HEK293T (cell line): ENCODE measurements at places on chromosomes 11 and 22.

GRCh38 chr11:12831471-12832202, 157.4 kb downstream of the TEAD1 start:
- DNase-seq: no peak

DNA sequence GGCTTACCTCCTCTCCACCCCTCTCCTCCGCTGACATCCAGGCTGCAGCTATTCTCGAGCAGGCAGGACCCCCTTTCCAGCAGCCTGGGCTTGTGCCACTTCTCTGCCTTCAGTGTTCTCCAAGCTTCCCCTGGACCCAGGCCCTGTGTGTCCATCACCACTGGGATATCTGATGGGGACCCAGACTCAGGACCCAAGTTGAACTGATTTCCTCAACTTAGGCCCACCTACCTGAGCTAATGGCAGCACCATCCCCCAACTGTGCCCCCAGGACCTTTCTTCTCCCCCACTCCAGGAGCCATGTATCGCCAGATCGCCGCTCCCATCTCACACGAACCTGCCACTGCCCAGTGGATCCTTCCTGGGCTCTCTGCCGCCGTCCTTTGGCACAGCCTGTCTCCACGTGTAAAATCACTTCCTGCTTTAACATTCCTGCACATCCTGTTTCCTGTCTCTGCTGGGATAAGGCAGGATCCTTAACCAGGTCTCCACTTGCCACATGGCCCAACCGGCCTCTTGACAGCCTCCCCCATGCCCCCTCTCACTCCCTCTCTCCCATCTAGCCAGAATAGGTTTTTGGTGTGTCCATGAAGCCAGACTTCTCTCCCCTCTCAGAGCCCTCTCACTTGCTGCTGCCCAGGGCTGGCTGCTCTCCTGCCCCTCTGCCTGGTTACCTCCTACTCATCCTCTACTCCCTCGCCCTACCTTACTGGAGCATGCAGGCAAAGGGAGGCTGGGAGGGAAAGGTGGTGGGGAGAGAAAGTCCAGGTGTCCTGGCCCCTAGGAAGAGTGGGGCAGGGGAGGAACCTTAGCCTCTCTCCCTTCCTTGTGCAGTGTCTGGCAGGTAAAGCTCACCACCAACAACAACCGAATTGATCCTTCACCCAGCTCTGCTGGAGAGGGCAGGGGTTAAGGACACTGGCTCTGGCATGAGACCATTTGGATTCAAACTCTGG, 9.4 kb downstream of the SPATA19 start:
- DNase-seq: no peak

DNA sequence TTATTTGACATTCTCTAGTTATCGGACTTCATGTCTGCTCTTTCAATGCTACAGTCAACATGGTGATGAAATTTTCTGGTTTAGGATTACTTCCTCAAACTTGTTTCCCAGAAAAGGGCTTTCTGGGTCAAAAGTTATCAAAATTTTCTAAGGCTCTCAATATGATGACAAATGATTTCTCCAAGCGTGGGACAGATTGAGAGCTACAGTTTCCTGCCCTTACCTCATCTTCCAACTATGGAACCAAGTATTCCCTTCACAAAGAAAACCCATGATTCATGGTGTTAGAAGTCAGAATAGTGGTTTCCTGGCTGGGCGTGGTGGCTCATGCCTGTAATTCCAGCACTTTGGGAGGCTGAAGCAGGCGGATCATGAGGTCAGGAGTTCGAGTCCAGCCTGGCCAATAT, 17.8 kb downstream of the MYO18B start:
- DNase-seq: no peak

- DNase-seq: no peak
Measured at GRCh38 chr11:31786996-31787685, 24.0 kb downstream of the PAX6 start.

DNA sequence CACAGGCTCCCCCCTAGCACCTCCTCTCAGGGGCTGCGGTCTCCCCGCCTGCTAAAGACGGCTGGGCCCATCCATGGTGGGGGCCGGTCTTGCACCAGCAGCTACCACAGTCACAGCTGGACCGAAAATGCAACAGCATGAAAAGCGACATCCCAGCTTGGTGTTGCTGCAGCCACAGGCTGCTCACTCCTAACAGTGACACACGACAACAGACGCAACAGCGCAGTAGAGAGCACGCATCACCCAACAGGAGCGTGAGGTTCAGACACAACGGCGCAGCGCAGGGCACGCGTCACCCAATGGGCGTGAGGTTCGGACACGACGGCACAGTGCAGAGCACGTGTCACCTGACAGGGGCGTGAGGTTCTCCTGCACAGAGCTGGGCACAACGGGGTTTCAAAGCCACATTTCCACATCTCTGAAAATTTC, 24.1 kb downstream of the TOLLIP start:
- no peak for DNase-seq

DNA sequence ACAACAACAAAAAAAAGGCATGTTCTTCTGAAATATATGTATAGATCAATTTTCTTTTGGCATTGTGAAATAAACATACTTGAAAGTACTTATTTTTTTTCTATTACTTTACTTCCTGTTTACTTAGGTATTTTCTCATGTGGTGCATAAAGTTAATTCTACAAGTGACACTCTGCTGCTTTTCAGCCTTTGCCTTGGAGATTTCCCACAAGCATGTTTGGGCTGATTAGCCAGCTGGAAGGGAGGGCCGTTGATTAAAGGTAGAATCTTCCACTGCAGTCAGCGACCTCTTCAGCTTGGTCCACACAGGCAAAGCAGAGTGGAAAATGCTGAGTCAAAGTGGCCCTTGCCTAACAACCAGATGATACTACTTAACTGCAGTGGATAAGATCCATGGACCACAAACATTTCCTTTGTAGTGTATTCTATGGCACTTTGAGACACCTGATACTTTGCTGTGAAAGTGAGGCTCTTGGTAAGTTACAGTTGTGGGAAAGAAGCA, 176.0 kb downstream of the ARHGAP42 start:
- no peak for DNase-seq

DNA sequence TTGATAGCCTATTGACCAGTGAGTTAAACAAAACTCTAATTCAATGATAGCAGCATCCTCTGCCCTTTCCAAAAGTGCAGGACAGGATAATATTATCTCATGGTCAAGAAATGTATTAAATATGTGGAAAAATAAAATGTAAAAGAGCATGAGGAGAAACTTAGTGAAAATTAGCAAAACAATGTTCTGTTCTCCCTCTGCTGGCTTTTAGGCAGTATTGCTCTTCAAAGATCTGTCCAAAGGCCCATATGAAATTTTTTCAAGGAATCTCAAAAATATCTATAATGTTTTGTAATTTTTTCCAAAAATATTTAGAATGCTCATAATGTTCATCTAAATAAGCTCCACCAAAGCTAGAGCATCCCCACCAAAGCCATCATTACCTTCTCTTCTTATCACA, 8.3 kb upstream of the ARL14EP start:
- no peak for DNase-seq

GRCh38 chr11:16184588-16184987, 171.8 kb downstream of the SOX6 start:
- no peak for DNase-seq

GRCh38 chr11:104361975-104362374, 198.0 kb upstream of the PDGFD start:
- DNase-seq: no peak

- no peak for DNase-seq
Measured at GRCh38 chr11:4375431-4376140, 7.4 kb upstream of the OR52B4 start.

- DNase-seq: peak; percentile 22
Measured at GRCh38 chr11:119518746-119519730, 96.1 kb upstream of the THY1 start.

- no peak for DNase-seq
Measured at GRCh38 chr11:107669191-107669740, 42.6 kb downstream of the SLN start.

DNA sequence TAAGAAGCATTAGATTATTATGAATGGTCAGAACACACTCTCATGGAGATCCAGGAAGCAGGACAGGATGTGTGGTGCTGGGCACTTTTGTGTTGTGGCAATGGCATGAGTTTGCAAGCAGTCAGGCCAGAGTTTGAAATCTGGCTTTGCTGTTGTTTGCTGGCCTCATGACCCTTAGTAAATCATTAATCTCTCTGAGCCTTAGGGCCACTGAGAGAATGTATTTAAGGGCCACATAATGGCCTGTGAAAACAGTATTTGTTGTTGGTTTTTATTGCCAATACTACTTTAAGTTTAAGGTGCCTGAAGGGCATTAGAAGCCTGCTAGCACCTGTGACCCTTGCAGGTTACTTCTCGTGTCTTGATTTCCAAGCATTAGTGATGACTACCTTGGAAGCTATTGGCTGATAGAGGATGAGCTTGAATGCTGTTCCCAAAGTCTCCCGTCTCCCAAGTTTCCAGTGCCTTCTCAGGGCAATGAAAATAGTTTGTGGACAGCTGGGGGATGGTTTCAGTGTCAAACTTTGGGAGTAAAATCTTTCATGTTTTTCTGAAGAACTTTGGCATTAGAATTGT, 24.6 kb downstream of the STIM1 start:
- DNase-seq: no peak

GRCh38 chr11:32029721-32030120, 61.2 kb upstream of the RCN1 start:
- no peak for DNase-seq

DNA sequence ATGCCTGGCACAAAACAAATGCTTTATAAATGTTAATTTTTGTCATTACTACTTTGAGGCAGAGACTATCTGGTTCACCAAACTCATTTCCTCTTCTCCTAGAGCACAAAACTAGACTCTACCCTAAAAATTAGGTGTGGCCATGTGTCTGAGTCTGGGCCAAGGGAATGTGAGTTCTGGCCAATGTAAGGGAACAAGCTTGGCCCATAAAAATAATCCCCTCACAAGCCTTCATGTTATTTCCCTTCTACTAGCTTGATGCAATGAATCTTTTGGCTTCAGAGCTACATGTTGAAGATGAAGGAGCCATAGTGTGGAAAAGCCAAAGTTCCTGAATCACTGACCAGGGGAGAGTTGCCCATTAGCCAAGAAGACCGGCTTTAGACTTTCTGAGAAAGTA, 406.5 kb upstream of the CCDC90B start:
- DNase-seq: no peak

GRCh38 chr11:130315354-130315970, 745 bp upstream of the ZBTB44 start:
- peak; percentile 5 for DNase-seq

DNA sequence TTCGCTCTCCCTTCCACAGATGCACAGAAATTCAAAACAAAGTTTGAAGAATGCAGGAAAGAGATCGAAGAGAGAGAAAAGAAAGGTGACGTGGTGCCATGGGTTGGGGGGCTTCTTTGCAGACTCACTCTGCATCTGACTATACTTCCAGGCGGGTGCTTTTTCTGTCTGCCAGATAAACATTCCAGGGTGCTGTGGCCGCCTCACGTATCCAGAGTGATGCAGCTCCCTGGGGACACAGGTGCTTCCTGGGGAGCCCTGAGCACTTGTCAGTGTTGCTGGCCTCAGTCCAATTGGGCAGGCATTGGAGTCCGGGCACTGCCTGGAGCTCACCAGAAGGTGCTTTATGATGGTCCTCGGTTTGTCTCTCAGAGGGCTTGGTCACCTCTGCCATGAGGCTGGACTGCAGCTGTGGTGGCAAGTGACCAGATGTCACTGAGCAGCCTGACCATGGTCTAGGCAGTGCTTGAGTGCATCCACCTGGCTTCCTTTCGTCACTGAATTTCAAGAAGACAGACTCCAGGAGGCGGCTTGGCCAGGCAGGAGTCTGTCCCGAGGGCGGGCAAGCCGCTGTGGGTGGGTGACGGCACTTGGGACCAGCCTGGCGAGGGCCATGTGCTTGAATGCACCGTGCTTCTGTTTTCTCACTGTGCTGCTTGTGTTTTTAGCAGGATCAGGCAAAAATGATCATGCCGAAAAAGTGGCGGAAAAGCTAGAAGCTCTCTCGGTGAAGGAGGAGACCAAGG, 5.1 kb upstream of the ZDHHC8 start:
- DNase-seq: no peak

DNA sequence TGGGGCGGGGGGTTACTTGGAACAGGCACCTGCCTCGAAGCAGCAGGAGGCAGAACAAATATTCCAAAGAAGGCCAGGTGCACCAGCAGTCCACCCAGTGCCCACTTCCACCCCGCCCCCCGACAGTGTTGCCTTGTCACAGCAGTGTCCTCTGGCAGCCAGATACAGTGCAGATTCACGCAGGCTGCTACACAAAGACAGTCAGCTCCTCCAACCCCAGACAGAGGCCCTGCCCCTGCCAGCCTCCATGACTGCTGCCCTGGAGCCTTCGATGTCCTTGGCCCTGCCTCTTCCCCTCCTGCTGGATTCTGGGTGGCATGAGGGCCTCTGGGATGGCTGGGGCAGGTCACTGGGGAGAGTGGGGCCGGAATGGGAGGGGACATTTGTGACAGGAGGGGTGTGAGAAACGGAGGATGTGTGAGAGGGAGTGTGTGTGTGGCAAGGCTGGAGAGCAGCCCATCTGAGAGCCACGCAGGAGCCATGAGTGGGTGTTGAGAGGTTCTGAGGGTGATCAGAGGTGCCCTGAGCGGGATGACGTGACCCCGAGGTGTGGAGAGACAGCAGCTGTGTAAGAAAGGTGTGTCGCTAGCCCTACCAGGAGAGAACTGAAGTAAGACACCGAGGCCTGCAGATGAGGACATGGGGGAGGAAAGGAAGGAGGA, 173.7 kb downstream of the CEP164 start:
- DNase-seq: no peak

DNA sequence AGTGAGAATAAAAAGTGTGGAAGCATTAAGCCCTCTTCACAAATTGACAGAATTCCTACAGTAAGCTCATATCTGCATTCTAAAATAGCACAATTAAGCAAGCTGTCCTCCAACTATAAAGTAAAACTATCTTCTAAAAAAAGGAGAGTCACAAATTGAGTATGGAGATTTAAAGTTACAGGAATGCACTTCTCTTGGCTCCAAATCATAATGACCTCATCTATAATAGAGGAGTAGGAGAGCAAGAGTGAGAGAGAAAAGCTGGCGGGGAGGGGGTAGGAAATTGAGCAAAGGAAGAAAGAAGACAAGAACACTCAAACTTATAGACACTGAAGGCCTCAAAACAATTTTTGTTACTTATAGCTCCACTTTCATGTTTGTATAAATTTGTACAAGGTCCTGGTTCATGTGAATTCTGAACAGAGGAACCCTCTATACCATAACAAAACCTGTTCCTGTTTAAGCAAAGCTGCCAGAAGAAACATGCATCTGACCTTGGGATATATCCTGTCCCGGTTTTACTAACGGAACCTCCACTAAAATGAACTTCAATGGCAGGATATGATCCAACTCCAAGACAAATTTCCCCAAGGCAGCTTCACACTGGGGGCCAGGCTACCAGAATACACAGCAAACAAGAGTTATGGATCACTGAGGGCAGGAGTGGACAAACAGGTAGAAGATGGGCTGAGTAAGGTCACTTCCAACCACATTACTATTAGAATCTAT, 37.2 kb downstream of the SLC35F2 start:
- DNase-seq: no peak

- DNase-seq: no peak
Measured at GRCh38 chr11:19939415-19939929, 220.8 kb downstream of the DBX1 start.

DNA sequence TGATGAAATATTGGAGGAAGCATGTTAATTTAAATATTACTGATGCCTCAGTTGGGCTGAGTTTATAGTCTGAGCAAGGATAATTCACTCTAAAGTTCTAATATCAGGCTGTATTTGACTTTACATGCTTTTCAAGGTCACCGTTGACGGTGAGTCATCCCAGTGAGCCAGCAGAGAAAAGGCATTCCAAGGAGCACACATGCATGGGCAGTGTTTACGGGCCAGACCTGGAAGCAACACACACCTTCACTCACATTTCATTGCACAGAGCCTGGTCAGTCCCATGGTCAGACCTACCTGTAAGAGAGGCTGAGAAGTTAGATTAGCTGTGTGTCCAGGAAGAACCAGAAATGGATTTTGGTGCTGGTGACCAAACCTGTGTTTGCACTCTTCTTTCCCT, 53.5 kb downstream of the COMMD9 start:
- no peak for DNase-seq
